ENCODE measurements at places on chromosomes 7 and 10.

DNA sequence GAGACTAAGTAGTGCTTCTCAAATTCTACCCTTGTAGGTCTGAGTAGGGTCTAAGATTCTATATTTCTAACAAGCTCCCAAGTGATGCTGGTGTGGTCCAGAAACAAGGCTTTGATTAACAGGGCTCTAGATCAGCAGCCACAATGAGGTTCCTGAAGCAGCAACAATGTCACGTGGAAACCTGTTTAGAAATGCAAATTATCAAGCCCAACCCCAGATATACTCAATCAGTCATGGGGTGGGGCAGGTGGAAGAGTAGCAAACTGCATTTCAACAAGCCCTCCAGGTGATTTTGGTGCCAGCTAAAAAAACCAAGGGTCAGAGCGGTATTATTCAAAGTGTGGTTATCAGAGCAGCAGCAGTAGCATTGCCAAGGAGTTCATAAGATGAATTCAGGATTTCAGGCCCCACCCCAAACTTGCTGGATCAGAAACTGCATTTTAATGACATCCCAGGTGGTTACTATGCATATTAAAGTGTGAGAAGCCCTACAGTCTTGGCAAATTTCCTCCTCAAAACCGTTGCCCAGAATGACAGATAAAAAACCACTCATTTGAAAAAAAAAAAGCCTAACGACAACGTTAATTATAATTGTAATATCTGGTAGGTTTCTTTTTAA, 199.2 kb downstream of the AHR start:
- no peak for DNase-seq

GRCh38 chr10:116861796-116862195, 12.5 kb downstream of the ENO4 start:
- no peak for DNase-seq

DNA sequence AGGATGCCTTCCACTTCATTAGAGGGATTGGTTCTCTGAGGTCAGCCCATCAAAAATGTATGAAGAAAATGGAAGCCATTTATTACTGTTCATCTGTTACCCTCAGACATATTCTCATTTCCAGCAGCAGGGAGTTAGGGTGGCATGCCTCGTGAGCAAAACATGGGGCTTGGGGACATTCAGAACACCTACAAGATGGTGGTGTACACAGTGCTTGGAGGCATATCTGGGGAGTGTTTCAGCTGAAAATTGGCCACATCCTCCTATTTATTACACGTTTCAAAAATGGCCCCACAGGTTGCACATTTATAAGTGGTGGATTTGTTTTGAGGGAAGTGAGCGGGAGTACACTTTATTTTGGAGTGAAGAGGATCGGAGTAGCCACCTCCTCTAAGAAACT, 93.4 kb downstream of the SPAG6 start:
- DNase-seq = no peak

DNA sequence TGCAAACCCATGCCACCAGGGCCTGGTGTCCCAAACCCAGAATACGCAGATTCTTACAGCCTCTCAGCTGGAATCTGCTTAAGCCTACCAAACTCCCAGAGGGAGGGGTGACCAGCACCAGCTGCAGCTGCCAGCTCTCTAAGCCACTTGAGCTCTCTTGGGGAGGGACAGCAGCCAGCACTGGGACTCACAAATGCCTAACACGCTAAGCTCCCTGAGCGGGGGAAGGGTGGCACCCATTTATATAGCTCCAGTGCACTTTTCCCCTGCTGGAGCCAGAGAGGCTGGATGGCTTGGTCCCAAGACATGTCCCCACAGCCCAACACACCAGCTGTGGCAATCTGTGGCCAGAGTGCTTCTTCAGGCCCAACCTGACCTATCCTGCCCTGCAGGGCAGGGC, 326.8 kb upstream of the NRG3 start:
- DNase-seq = no peak

DNA sequence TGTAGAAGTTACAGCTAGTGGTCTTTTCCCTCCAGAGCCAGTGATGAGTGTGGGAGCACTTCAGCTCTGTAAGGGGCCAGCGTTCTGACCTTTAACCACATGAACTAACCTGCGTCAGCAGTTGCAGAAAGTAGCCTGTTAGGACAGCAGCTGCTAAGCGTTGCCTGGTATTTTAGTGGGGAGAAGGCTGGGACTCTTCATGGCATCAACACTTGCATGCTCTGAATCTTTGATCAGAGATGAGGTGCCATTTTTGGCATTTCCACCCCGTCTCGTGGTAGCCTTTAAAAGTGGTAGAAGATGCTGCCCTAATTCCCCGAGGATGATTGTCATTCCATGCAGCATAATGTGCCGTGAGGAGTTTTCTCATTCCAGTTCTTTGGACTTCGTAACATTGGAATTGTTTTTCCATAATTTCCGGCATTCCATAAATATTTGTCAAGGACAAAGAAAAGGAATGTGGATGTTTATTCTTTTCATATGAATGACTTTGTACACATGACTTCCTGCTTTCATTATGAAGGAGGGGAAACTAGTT, 92.2 kb downstream of the AVL9 start:
- DNase-seq = no peak

DNA sequence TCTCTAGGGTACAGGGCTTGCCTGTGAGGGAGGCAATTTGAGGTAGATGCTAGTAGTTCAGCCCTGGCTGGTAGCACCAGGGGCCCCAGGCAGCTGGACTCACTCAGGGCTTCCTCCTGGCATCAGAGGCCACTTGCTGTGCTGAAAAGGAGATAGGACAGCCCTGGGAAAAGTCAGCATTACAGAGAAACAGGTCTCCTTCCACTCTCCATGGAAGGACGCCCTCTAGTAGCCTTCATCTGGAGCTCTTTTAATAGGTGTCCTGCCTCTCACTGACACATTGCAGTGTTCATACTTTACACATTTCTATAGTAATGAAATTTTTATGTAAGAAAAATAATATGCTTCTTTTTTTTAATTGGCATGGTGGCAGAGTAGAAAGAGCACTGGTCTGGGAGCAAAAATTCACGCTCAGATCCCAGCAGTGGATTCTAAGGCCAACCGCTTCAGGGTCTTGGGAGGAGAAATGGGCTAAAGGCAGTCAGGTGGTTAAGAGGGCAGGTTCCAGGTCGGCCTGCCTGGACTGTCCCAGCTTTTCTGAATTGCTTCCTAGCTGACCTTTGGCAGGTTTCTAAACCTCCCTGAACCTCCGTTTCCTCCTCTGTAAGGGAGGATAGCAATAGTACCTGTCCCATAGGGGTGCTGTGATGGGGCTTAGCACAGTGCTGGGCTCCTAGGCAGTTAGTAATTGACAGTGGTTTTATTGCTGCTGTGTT, 35.8 kb downstream of the AIFM2 start:
- DNase-seq = no peak

Data from globus pallidus (tissue), 1 donor.